ENCODE measurements at places on chromosomes 2 and 18.

DNA sequence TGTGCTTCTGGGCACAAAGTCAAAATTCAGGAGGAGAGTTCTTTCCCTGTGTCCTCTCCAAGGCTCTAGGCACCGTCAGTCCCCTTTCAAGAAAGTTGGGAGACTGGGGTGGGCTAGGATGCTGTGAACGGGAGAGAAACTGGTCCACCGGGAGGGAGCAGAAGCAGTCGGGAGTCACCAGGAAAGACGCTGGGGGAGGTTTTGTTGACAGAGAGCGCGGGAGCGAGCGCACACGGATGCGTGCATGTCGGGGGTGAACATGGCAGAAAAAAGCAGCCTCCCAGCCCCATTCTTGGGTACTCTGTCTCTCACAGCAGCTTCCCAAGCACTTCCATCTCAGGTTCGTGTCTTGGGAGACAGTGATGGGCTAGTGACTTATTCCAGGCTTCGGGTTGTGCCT lies 97.1 kb upstream of the PXDN start:
- no peak overlapping the region for H3K4me3 ChIP-seq
- H3K27ac ChIP-seq: no peak overlapping the region
- no peaks in the 10 kb centered on the region for H3K4me1 ChIP-seq
- H3K36me3 ChIP-seq: no peaks in the 10 kb centered on the region
- DNase-seq: no peak

DNA sequence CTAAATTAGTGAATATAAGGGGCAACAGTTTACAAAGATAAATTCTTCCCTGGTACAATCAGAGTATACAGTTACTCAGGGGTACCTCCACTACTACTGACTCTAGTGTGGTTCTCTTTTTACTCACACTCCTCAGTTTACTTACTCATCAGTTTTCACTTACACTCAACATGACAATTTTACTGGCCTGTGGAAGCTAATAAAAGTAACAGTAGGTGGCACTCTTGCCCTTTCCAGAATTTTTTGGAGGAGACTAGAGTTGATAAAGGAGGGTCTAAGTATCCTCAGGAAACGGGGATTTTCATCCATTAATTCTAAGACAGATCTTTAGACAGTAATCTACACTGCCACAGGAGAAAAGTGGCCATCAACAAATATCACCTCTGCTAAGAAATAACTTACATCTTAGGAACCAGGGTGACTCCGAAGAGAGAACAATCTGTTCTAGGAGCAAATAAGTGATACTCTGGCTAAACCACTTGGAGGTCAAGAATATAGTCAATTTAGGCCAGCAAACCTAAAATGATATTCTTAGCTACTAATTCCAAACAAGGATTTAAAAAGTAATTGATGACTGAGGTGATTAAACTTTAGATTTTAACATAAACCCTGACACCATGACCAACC lies 61.3 kb downstream of the ATL2 start:
- peak; percentile 42 for DNase-seq
- no peaks in the 10 kb centered on the region for H3K4me1 ChIP-seq
- peaks cover 5% of the 10 kb centered on the region for H3K36me3 ChIP-seq
- no peak overlapping the region for H3K4me3 ChIP-seq
- no peak overlapping the region for H3K27ac ChIP-seq

DNA sequence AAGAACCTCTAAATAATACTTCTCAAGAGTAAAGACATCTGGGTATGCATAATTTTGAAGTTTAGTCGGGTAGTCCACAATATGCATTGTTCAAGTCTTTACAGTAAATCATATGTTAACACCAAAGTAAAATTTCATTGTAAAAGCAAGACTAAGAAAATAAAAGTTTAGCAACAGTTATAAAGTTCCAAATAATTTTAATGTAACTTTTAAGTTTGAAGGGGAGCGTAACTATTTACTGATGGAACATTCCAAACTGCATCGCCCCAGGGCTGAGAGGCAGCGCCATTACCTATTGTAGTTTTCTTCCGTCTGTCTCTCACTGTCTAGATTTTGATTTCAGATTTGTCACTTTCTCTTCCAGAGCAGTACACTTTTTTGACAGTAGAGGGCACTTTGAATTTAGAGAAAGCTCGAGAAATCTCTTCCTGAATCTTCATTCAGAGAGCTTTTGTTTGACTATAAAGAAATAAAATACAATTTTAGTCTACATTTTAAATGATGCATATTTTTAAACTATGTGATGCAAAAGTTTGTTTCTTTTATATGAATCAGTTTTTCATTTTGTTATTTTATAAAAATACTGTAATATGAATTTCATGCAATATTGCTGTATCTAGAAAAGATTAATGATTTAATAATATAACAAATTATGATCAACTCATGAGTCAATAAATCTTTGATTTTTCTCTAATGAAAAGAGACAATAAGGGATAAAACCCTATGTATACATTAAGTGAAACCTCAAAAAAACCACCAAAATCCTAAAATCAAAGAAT lies 389.8 kb downstream of the FIGN start:
- H3K36me3 ChIP-seq: no peaks in the 10 kb centered on the region
- no peak overlapping the region for H3K27ac ChIP-seq
- no peak overlapping the region for H3K4me3 ChIP-seq
- DNase-seq: peak; percentile 66
- H3K27me3 ChIP-seq: no peaks in the 10 kb centered on the region
- peaks cover 5% of the 10 kb centered on the region for H3K4me1 ChIP-seq

DNA sequence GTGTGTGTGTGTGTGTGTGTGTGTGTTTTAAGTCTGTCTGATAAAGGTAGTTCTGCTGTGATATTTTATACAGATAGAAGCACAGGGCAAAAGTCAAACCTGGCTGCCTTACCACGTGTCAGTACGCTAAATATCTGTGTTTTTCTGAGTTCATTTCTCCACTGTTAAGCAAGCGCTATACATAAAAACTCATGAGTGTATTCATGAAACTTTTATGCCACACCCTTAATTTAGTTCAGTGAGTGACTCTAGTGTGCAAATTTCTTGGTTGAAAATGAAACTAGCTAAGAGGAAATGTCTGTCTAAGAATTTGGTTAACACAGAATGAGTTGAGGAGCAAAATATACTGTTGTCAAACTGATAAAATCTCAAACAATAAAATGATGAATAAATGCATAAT lies 11.2 kb downstream of the CASP10 start:
- no peak overlapping the region for H3K4me3 ChIP-seq
- H3K27me3 ChIP-seq: no peaks in the 10 kb centered on the region
- no peaks in the 10 kb centered on the region for H3K4me1 ChIP-seq

DNA sequence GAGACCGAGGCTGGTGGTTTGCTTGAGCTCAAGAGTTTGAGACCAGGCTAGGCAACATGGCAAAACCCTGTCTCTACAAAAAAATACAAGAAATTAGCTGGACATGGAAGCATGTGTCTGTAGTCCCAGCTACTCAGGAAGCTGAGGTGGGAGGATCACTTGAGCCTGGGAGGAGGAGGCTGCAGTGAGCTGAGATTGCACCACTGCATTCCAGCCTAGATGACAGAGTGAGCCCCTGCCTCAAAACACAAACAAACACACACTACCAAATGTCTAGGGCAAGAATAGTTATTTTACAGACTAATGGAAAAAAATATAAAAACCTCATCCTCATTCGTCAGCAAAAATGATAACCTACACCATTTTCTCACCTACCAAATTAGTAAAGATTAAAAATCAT lies 15.3 kb downstream of the BUB1 start:
- peaks cover 9% of the 10 kb centered on the region for H3K36me3 ChIP-seq
- H3K4me3 ChIP-seq: no peak overlapping the region
- H3K4me1 ChIP-seq: no peaks in the 10 kb centered on the region
- no peak overlapping the region for H3K27ac ChIP-seq
- DNase-seq: peak; percentile 33

- no peak for DNase-seq
- H3K4me3 ChIP-seq: no peak overlapping the region
- H3K36me3 ChIP-seq: no peaks in the 10 kb centered on the region
- H3K27ac ChIP-seq: no peak overlapping the region
- no peaks in the 10 kb centered on the region for H3K27me3 ChIP-seq
- H3K4me1 ChIP-seq: no peaks in the 10 kb centered on the region
These were observed 19.0 kb downstream of the ADAM23 start for GRCh38 chr2:206462240-206462854.

DNA sequence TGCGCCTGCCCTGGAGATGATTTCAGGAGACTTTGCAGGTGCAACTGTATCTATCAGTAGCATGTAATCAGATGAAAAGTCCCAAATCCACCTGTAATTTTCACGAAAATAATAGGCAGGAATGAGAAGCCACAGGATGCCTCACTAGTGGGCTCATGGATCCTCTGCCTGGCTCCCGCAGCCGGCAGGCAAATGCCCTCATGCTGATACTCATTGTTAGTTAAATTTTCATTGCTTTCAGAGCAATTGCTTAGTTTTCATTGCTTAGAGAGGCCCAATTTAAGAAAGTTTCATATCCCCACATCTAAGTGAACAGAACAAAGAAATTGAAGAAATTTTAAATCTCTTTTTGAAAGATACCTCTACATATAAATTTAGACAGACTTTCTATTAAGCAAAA lies 57.6 kb upstream of the CTDP1 start:
- no peak for DNase-seq
- H3K27me3 ChIP-seq: peaks cover 2% of the 10 kb centered on the region
- H3K4me3 ChIP-seq: no peak overlapping the region
- no peak overlapping the region for H3K27ac ChIP-seq

- H3K4me3 ChIP-seq: no peak overlapping the region
- H3K36me3 ChIP-seq: no peaks in the 10 kb centered on the region
- no peak for DNase-seq
- H3K4me1 ChIP-seq: no peaks in the 10 kb centered on the region
- H3K27me3 ChIP-seq: peaks cover 3% of the 10 kb centered on the region
These were observed 20.7 kb downstream of the SP140 start for GRCh38 chr2:230246206-230246605.

All from fibroblast of lung (primary cell).